ENCODE measurements at places on chromosomes 12 and 14.

DNA sequence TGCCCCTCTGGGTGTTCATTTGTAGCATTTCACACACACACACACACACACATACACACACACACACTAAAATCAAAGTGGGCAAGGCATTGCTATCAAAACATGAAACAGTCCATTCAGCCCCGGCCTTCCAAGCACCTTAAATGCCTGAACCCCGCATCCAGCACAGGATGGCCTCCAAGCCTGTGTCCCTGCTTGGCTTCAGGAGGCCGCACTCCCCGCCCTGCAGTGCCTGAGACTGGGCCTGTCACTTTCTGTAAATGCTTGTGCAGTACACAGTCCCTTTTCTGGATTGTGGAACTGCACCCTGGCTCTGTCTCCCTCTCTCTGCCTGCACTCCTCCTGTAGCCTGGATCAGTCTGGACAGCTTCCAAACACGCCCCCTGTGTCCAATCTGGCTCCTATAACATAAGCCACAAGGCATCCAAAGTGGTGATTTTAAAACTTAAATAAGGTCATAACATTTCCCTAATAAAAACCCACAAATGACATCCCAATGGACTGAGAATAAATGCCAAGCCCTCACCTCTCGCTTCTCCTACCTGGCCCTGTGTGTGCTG lies 972.2 kb upstream of the TMEM132C start:
- DNase-seq = no peak

DNA sequence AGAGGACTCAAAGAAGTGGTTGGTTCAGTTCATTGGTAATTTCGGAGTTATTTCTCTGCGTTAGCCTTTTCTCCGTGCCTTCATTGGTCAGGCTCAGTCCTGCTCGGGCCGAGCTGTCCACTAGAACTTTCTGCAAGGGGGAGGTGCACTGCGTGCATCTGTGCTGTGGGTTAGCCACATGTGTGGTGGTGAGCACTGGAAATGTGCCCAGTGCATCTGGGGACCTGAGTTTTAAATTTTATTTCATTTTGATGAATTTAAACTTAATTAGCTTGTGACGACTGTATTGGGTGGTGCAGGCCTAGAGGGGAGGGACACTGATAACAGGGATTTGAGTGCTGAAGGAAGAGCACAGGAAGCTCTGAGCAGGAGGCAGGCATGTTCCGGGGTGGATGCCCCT lies 24.5 kb downstream of the SETD1B start:
- no peak for DNase-seq

DNA sequence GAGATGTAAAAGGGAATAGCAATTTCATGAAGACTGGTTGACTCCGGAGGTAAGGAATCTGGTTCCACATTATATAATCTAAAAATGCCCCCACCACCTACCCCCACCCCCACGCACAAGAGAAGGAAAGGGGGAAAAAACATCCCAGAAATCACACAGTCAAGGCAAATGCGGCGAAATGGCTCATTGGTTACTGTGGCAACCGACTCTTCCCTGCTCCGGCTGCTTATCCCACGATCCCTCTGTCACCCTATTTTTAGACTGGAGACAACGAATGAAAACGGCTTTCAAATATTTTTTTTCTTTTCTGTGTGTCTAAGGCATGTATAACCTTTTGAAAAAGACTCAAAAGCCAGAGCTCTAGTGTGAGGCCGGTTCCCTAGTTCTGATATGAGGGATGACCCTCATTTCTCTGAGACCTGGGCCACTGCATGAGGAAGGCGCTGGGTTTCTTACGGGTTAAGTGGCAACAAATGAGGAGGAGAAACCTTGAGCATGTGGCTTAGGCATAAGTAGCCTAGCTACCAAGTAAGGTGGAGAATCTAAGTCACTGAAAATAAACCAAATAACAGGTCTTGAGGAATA lies 148.3 kb upstream of the GRIN2B start:
- DNase-seq = no peak

DNA sequence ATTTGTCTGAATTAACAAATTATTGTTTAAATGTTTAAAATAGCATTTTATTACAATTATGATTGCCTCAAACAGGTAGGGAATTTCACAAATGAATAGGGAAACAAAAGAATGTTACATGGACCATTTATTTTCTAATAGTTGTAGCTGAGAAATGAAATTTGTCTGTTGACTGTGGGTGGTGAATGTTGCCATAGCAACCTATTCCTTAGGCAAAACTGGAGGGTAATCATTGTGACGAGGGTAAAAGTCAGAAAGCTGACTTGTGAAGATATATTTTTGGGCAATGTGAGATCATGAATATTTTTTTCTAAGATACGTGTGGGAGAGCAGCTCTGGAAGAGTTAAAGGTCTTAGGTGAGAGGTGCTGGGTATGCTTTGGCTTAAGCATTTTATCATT lies 24.2 kb upstream of the CLEC14A start:
- no peak for DNase-seq

- DNase-seq = no peak
Measured at GRCh38 chr14:54597795-54598443, 31.0 kb downstream of the SAMD4A start.

- no peak for DNase-seq
Measured at GRCh38 chr14:50260511-50260910, 29.1 kb upstream of the SOS2 start.

GRCh38 chr12:60162988-60163720 lies 567.3 kb downstream of the SLC16A7 start:
- no peak for DNase-seq

GRCh38 chr12:123601602-123602489 lies at the start of gene DDX55:
DDX55 (plus strand) TSS chr12:123602099; CDS start chr12:123602149, 50 bp downstream.
- peak; percentile 84 for DNase-seq

- DNase-seq = no peak
Measured at GRCh38 chr12:94872971-94873733, 130.3 kb downstream of the NDUFA12 start.

DNA sequence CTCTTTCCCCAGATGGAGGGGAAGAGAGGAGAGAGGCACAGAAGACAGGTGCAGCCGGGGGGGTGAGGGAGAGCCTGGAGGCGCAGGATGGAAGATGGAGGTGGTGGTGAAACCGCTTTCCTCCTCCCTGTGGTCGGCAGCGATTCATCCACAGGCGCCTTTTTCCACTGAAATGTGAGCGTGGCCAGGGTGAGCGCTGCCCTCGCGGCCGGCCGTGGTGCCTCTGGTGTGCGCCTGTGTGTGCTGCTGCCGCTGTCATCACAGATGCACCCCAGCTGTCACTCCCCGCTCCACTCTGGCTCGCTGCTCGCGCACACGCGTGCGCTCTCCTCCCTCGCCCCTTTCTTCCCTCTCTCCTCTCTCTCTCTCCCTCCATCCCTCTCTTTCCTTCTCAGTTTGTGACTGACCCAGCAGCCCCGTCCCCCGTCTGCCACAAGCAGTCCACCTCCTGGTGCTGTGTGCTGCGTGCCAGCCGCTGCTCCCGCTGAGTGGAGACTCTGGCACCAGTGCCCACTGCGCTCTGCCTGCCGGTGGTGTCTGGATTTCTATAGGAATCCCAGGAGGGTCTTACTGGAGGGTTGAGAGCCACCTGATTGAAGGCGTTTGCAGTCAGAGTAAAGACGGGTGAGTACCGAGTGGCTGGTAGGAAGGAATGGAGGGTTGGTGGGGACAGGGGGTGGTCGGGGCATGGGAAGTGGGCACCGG lies at the start of gene LRTM2:
LRTM2 (plus strand) TSS at position 375 of the 705 bp plus-strand sequence. CDS start 7,584 bp downstream, outside the sequence.
- no peak for DNase-seq

- no peak for DNase-seq
Measured at GRCh38 chr12:6341417-6342139, at the start of gene TNFRSF1A. TNFRSF1A (minus strand) TSS chr12:6342076; CDS start chr12:6341814, 262 bp downstream.

- DNase-seq = no peak
Measured at GRCh38 chr12:3958534-3958933, 85.3 kb upstream of the PARP11 start.

DNA sequence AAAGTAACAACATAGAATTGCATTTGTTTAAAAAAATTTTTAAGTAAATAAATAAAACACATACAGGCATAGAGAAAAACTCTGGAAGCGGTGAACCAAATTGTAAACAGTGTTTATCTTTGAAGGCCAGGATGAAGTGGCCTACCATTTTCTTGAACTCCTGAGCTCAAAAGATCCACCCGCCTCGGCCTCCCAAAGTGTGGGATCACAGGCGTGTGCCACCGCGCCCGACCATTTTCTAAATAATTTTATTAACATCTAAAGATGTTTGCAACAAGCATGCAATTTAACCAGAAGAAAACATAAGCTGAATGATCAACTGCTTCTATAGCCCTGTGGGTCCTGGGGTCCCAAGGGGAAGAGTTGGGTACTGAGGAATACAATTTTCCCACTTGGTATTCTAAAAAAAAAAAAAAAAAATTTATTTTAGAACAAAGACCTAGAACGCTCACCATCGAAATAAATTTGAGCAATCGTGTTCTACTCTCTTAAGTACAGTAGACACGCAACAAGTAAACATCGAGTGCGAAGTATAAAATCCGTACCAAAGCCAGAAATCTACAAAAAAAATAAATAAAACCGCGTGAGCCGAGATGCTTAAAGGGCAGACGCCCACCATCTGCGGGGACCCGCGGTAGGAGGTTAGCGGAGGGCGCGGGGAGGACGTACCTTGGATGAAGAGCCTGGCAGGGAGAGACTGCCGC lies 484 bp downstream of the MIS18BP1 start:
- no peak for DNase-seq

DNA sequence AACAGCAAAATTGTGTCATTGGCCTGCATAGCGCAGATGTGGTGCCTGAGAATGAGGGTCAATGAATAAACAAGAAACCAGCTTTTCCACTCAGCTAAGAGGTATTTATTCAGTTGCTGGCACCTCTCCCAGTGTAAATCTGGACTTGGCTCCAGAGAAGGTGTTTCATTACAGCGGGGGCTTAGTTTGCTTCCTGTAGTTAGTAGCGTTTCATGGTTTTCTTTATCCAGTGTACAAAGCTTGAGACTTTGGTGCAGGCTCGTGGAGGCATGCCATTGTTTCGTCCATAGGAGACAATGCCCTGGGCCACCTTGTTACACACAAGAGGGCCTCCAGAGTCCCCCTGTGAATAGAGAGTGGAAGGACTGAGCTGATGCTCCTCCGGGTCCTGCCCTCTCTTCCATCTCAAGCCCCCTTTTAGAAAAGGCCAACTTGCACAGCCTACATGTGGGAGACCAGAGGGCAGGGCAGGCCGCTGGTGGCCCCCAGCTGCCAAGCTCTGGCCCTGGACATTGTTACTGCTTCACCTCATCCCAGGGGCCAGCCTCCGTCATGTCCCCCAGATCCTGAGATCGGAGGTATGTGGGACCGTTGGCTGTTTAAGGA lies 3.0 kb downstream of the GZMB start:
- no peak for DNase-seq

DNA sequence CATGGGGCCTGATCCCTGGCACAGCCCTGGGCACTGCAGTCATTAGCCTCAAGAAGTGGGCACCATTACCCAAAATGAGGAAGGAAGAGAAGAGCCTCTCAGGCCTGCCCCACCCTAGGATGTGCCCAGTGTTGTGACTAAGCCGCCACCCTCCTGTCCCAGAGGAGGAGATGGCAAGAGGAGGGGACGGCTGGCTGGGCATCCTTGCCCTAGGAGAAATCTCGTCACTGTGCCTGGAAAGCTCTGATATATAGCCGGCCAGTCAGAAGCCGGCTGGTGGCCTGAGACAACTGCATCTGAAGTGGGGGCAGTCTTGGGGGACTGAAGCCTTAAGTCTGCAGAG lies 115.2 kb downstream of the LGMN start:
- DNase-seq = no peak

DNA sequence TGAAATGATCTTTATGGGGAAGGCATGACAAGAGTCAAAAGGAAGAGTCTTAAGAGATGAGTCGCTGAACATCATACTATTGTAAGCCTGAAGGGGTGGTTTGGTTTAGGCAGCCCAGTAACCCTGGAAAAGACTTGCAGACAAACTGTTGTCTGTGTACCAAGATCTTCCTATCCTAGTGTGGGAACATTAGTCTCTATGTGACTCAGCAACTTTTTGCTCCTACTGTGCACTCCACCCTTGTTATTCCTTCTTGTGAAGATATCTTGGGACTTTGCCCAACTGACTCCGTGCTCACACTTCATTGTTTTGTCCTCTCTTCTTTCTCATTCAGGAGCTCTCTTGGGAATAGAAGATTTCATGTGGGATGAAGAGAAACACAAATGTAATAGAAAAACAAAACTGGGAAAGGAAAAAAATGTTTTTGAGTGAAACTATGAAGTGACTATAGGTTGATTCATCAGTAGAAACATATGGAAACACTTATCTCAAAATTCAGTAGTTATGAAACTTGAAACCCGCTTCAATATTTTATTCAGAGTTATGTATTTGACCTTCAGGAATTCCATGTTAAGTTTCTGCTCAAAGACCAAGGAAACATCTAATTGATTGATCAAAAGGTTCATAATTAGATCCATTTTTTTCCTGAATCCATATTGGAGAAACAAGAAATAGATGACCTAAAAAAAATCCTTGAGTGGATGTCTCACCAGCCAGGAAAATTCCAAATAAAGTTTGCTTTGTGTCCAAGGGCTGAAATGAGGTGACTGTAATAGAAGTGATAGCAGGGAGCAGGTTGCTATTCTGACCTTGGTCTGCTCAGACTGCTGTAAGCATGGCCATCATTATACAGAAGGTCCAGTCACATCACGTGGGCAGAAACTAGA lies 67.2 kb downstream of the BTG1 start:
- no peak for DNase-seq

DNA sequence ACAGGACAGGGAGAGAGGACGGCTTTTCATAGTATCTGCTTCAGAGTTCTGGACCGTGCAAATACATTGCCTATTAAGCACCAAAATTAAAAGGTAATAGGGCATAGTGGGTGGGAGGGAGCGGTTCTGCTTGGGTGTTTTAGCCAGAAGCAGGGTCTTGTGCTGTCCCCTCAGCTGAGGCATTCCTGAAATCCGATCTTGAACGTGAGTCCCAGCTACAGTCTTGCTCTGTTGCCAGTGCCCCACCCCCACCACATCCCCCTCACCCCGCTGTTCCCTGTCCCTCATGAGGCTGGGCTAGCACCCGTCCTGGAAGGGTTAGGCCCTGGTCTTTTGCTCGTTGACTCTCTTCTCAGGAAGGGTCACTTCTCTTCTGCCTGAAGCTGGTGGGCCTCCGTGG lies 48.6 kb downstream of the AACS start:
- DNase-seq = no peak

DNA sequence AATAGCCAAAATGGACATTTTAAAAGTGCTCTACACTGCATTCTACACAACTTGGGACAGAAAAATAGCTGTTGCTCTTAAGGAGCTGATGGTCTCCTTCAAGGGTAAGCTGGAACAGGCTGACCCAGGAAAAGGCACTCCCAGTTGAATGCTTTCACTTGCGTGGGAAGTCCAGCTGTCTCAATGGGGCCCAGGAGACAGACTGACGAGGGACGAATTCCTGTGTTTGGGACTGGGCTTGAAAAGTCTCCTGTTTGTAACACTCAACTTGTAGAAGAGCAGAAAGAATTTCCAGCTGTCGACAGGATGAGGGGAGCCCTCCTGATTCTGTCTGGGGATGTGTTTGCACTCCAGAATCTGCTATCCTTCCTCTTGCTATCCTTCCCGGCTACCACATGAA lies 180.8 kb downstream of the ZFP36L1 start:
- DNase-seq = no peak

GRCh38 chr14:96117101-96117897 lies 78.1 kb downstream of the C14orf132 start:
- no peak for DNase-seq

GRCh38 chr12:82817368-82817767 lies 130.7 kb downstream of the TMTC2 start:
- no peak for DNase-seq

Measured in T-helper 22 cell (primary cell).